ENCODE measurements at places on chromosomes 3 and 15.

- DNase-seq: no peak
These were observed 2.2 kb downstream of the TEX264 start for GRCh38 chr3:51673181-51673801.

DNA sequence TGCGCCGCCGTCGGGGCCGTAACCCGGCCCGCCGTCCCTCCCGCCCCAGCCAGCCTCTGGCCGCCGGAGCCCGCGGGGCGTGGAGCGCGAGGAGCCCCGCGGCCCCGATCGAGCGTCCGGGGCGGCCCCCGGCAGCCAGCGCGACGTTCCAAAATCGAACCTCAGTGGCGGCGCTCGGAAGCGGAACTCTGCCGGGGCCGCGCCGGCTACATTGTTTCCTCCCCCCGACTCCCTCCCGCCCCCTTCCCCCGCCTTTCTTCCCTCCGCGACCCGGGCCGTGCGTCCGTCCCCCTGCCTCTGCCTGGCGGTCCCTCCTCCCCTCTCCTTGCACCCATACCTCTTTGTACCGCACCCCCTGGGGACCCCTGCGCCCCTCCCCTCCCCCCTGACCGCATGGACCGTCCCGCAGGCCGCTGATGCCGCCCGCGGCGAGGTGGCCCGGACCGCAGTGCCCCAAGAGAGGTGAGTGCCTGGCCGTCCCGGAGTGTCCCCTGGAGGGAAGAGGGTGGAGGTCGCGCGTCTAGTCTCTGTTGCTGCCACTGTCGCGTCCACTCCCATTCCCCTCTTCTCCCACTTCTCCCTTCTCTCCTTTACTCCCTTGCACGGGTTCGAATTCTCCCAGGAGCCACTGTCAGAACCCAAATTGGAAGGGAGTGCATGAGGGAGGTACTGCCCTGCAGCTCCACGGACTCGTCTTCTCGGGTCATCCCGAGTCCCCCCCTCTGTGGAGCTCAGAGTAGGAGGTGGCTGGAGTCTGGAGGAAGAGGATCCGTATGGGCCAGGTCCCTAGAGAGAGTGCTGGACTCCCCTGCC is 585 bp downstream of the CSK start:
- DNase-seq: peak; percentile 56

DNA sequence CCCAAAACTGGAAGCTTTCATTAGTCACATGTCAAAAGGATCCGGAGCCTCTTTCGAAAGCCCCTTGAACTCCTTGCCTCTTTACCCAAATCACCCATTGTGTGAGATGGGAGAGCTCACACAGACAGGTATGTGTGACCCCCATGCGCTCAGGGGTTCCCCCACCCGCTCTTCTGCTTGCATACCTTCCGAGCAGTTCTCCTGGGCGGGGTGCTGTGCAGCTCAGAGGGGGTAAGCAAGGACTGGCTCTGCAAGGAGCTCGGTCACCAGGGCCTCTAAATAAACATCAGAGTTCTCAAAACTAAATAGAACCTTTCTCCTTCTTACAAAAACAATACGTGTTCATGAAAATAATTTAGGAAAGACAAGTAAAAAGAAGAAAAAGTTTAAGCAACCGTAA is 55.7 kb downstream of the PXYLP1 start:
- no peak for DNase-seq

DNA sequence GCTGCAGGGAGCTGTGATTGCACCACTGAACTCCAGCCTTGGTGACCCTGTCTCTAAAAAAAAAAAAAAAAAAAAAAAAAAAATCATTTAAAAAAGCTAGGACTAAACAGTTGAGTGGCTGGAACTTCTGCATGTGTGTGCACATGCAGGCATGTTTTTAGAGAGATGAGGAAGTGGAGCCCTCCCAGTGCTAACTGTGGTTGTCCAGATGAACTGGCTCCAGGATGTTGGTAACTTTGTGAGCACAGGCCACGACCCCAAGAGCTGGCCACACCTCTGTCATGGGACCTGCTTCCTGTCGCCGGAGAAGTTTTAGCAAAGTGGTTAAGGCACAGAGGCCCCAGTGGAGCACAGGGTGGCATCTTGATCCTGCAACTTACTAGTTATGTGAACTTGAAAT is 27.0 kb downstream of the CHCHD6 start:
- DNase-seq: no peak

- DNase-seq: no peak
These were observed 698.4 kb upstream of the CCDC54 start for GRCh38 chr3:106678657-106679390.

Measured in stimulated activated CD4-positive, alpha-beta T cell treated with anti-CD3 and anti-CD28 coated beads, Interleukin-1b, Interleukin-23, amount 100 ng/mL, for 4 hours (primary cell).